Activated naive CD4-positive, alpha-beta T cell (primary cell): ENCODE measurements at places on chromosomes 11 and 22.
A peak's percentile ranks its signal among the peaks of the same experiment; 100 is the strongest.

DNA sequence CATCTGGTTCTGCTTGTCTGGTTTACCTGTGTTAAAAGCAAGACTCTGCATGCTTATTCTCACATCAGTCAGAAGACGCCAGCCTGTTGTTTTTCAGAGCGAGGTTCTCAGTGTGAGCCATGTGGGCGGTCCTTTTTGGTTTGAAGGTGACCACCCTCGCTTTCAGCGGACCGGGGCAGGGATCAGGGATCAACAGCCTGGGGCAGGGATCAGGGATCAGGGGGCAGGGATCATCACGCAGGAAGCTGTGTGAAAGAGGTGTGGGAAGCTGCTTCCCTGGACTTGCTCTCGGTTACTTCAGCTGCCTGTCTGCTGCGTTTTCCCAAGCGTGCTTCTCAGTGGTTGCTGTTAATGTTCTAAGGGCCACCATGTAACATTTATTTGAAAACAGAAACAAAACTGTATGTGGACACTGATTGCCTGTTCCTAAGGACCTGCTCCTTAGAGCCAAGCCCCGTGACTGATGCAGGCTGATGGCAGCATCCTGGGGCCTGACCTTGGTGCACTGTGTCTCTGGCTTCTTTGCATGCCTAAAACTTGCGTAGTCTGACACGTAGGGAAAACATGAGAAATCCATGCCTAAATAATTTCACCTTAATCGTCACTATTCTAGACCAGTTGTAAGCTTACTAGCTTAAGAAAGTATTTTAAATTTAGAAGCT lies 146.9 kb downstream of the ATXN10 start:
- no peak for DNase-seq

DNA sequence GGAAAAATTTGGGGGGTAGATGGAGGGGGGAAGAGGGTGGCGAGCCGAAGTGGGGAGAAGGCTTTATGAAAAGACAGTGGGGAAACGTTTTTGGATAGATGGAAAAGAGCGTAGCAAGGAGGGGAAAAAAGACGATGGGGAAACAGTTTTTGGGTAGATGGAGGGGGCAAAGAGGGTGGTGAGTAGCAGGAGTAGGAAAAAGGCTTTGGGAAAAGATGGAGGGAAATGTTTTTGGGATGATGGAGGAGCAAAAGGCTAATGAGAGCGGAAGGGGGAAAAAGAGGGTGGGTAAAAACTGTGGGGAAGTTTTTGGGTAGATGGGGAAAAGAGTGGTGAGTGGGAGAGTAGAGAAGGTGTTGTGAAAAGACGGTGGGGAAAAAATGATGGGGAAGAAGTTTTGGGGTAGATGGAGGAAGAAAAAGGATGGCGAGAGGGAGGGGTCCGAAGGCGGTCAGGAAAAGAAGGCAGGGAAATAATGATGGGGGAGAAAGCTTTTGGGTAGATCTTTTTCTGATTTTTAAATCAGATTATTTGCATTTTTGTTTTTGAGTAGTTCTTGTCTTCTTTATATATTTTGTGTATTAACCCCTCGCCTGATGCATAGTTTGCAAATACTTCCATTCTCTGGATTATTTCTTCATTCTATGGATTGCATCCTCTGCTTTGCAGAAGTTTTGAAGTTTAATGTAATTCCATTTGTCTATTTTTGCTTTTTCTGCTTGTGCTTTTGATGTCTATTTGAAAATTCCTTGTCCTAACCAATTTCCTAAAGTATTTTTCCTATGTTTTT lies 115.3 kb upstream of the SERPIND1 start:
- no peak for DNase-seq

DNA sequence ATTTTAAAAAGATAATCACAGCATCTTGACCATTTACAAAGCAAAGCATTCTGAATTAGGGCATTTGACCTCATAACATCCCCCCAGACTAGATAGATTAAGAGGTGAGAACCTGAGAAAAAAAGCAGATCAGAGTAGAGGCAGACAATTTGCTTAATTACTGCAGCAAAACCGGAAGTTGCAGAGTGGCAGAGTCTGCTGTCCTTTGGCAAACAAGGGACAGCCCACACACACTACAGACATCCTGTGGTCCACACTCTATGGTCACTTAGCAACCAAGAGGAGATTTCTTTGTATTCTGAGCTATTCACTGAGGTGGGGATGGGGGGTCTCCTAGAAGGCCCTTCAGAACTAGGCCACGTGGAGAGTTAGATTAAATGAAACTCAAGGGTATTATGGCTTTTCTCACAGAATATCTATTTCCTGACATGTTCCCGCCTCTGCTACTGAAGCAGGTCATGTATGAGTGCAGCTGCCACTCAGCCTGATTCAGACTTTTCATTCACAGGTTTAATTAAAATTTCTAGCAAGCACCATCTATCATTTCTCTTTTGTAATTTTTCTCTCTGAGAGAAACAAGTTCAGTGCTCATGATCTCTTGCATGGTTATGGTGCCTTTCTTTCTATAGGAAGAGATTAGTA lies 48.5 kb downstream of the SVIP start:
- no peak for DNase-seq

- no peak for DNase-seq
Measured at GRCh38 chr11:3747704-3748103, 49.6 kb downstream of the NUP98 start.

GRCh38 chr11:24819006-24819405 lies 322.2 kb downstream of the LUZP2 start:
- no peak for DNase-seq

- no peak for DNase-seq
Measured at GRCh38 chr11:110200241-110200640, 96.2 kb downstream of the RDX start.

DNA sequence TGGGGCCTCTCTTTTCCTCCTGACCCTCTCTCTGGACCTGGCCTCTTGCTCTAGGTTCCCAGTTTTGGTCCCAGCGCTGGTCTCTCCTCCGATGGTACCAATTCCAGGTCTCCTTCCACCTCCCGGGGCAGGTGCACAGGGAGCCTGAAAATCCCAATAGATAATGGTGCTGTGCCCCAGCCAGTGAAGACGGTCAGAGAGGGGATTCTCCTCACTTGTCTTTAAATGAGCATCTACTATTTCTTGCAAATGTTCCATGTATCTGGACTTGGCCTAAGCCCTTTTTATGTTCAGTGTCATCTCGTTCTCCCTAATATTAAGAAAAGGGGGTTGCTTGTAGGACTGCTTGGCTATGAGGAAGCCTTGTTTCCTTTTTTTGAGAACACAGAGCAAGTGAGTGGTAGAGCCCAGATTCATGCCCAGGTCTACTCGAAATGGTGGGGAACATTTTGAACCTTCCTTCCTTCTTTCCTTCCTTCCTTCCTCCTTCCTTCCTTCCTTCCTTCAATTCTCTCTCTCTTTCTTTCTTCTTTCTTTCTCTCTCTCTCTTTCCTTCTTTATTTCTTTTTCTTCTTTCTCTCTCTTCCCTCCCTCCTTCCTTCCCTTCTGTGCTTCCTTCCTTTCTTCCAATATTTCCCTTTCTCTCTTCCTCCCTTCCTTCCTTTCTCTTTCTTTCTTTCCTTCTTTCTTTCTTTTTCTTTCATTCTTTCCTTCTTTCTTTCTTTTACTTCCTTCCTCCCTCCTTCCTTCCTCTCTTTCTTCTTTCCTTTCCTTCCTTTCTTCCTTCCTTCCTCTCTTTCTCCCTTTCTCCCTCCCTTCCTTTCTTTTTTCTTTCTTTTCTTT lies 620 bp downstream of the APOBEC3A start:
- no peak for DNase-seq

DNA sequence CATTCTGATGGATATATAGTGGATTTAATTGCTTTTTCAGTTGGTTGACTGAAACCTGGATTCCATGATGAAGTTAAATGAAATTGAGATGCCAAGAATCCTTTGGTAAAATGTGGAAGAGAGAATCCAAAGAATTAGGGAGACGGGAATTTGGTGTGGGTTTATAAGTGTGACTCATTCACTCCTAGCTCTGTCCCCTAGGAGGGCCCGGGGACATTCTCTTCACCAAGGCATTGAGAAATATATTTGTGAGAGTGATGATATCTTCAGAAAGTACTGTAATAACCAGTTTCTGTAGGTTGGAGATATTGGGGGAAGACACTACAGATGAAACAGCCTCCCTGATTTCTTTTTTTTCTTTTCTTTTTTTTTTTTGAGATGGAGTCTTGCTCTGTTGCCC lies 13.6 kb upstream of the PHOX2A start:
- no peak for DNase-seq

GRCh38 chr11:125569915-125570621 lies 791 bp downstream of the EI24 start:
- no peak for DNase-seq

- DNase-seq = no peak
Measured at GRCh38 chr11:10303558-10304363, 1.1 kb upstream of the ADM start.

GRCh38 chr22:37146051-37146385 lies 3.7 kb downstream of the IL2RB start:
- DNase-seq = no peak

GRCh38 chr11:28799316-28799715 lies 691.1 kb downstream of the METTL15 start:
- DNase-seq = no peak

GRCh38 chr22:39490135-39490798 lies 11.8 kb upstream of the MIEF1 start:
- DNase-seq = peak; percentile 62

DNA sequence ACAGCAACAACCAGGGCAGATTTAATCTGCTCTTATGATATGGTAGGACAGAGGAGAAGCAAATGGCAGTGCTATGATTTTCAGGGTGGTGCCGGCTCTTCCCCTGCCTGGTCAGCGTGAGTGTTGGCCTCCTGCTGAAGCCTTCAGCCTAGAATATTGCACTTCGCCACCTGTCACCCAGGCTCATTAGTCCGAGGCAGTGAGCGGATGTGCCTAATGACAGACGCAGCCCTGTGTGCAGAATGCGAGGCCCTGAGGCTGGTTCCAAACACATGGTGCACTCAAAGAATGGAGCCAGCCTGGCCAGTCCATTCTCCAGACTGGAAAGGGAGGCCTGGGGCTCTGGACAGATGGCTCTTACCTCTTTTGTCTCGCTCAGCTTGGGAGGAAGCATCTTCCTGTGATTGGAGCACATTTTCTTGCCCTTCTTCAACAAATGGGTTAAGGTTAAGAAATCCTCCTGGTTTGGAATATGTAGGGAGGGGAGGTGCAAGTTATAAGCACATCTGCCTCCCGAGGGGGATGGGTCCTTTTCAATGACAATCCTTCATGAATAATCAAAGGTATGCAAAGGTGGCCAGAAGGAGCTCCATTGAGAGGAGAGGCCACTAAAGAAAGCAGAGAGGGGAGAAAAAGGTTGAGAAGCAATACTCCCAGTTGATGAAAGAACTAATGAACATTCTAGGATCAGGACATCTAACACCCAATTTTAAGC lies 39.7 kb upstream of the GALNT18 start:
- DNase-seq = no peak

- DNase-seq = no peak
Measured at GRCh38 chr11:102705626-102706025, at the start of gene MMP27. Gene MMP27, minus strand, starts transcription at chr11:102705769. Its CDS starts 55 bp downstream, at chr11:102705714.

GRCh38 chr11:35980686-35981390 lies 37.0 kb downstream of the LDLRAD3 start:
- DNase-seq = no peak

DNA sequence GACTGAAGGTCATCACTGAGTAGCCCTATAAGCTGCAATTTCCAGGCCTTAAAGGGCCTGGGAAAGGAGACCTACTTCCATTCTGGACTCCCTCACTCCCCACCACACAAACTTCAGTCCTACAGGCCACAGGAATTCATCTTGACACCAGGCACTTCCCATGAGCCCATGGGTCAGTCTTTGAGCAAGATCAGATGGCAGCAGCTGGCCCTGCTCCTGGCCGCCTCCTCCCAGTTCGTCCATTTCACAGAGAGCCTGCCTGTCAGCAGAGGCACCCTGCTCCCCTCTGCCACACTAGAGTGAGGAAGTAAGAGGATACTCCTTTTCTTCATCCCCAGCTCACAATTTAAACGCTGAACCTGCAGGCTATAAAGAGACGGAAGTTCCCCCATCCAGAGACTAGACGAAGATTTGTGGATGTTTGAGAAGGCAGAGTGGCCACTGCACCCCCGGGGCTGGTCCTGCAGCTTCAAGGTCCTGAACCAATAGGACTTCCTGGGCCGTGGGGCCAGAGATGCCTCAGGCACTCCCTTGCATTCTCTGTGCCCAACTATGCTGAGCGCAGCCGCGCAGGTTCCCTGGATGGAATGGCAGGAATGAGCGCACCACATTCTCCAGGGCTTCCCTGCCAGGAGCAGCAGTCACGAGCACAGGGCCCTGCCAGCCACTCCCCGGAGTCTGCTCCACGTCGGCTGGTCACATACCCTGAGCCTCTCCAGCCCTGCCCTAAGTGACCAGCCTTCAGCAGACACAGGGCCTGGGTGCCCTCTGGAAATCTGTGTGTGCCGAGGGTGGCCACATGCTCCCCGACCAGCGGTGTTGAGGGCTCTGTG lies 33.5 kb upstream of the BID start:
- DNase-seq = no peak

DNA sequence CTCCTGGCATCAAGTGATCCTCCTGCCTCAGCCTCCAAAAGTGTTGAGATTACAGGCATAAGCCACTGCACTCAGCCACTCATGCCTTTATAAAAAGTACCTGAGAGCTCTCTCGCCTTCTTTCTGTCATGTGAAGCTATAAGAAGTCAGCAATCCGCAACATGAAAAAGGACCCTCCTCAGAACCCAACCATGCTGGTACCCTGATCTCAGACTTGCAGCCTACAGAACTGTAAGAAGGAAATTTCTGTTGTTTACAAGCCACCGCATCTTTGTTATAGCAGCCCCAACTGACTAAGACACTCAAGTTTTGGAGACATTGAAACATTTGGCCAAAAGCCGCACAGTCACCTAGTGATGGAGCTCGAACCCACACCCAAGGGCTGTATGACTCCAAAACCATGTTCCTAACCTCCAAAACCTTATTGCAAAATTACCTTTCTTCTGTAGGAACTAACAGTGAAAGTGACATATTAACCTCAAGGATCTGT lies 8.9 kb downstream of the PACSIN2 start:
- DNase-seq = no peak

- no peak for DNase-seq
Measured at GRCh38 chr11:77191429-77191822, 63.4 kb downstream of the MYO7A start.

- no peak for DNase-seq
Measured at GRCh38 chr11:79237703-79238102, 203.1 kb downstream of the TENM4 start.

DNA sequence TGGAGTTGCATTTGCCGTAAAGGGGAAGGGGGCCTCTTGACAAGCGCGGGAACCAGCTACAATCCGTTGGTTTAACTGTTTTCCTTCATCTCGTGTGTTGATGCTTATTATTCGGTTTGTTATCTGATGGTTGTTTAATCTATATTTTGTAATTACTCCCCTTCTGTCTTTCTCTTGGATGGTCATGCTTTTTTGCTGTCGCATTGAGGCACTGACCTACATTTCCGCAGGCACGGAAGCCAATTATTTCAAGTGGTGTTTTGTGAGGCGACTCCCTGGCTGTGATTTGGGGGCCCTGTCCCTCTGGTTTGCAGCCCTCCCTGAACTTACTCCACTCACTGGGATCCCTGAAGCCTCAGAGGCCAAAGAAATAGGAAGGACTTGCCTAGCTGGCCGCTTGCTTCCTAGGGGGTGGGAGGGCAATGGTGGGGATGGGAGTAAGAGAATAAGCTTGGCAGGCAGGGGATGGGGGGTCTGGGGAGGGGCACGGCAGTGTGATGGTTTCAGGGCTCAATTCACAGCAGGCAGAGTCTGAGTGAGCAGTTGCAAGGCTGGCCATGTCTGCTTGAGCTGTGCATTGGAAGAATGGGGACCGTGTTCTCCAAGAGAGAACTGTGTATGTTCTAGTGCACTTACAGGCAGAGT lies 165.8 kb upstream of the B3GAT1 start:
- no peak for DNase-seq

- no peak for DNase-seq
Measured at GRCh38 chr22:50676661-50677492, 4.3 kb downstream of the SHANK3 start.
